M059J (cell line): ENCODE measurements at places on chromosomes 5 and 9. TPM values are rescaled to one million over a fixed set of nuclear protein-coding genes. Genes with fewer than 3 reads are reported as not detected.

DNA sequence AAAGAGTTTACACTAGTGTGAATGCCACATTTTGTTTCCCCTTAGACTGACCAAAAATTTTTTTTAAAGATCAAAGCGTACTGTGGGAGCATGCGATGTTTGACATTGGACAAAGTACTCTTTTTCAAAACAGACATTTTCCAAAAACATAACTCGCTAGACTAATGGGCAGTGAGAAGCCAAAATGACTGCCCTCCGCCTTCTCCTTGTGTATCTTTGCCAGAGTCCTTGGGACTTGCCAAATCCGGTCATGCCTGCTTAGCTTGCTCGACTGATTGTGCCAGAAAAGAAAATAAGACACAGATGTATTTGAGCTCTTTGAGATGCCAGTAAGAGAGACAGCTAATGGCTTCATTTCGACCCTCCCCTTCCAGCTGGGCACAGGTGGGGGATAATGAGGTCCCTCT lies 157.5 kb downstream of the MAPKAP1 start:
- DNase-seq, result peak; percentile 17

C9orf50 gene
- total RNA-seq, result 0.10 TPM in 1 of 2 replicates, not detected in the other

FOXD4L3 gene
- not detected in 2 replicates for total RNA-seq

CARTPT gene
- not detected in 2 replicates for total RNA-seq
